ENCODE measurements at places on chromosomes 11 and 22.

DNA sequence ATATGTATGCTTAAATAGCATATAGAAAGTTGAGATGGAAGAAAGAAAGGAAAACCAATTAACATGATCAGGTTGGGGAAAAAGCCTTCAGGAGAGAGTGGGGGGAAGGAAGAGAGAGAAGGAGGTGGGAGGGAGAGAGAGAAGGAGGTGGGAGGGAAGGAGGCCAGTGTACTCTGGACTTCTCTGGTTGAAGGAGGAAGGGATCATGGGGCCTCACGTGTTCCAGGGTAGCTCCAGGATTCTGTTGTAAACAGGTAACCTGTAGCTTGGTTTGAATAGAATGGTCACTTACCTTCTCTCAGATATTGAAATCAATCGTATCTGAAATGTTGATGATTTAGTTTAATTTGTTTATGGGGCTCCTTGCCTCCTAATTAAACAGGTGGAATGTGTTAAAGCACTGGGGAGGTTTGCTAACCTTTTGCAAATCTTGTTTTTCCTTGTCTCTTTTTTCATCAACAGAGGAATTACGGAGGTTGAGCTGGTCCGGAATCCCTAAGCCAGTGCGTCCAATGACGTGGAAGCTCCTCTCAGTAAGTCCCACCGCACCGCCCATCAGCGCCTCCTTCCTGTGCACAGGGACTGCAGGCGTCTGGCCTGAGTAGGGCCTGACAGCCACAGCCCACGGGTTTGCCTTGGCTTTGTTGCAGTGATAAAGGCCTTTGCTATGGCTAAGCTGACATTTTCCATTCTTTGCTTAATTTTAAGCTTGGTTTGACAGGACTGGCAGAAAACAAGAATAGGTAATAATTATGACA lies 115.9 kb downstream of the TBC1D22A start:
- H3K27ac ChIP-seq, result peak overlapping the region; percentile 18
- H3K36me3 ChIP-seq, result peaks cover 12% of the 10 kb centered on the region
- no peaks in the 10 kb centered on the region for H3K27me3 ChIP-seq

DNA sequence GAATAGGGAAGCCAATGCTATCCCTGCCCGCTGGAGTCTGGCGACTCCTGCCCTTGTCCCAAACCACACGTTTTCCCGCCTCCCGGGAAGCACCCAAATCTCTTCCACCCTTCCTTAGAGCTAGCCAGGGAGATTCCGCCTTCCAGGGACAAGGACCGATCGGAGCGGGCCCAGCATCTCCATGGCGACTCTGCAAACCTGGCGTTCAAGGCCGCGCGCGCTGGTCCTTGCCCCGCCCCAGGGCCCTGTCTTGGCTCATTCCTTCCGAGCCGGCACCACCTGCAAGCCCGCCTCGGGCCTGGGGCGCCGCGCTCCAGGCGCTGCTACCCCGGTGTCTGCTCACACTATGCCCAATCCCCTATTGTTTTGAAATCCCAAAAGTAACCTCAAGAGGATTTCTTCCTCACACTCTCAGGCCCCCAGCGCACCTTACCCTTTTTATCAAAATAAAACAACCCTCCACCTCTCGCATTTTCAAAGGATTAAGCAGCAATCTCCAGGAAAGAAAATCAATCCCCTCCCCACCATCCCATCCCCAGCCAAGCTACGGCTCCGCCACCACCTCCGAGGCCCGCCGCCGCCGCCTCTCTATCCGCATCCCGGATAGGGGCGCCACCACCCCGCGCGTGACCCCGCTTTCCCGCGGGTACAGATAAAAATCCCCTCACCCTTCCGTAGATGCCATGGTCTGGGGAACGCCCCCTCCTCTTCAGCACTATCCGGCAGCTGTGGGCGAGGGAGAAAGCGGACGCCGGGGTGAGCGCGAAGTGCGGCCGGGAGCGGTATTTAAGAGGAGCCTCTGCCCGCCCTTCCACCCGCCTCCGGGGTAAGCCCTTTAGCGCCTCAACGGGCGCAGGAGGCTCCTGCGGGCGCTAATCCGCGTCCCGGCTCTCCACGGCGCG lies 825 bp downstream of the SLC1A2 start:
- H3K4me3 ChIP-seq, result peak overlapping the region; percentile 69
- H3K27me3 ChIP-seq, result peaks cover 86% of the 10 kb centered on the region
- H3K4me1 ChIP-seq, result peaks cover 4% of the 10 kb centered on the region
- H3K36me3 ChIP-seq, result peaks cover 1% of the 10 kb centered on the region
- no peak overlapping the region for H3K27ac ChIP-seq

- H3K4me1 ChIP-seq, result peaks cover 21% of the 10 kb centered on the region
- no peaks in the 10 kb centered on the region for H3K36me3 ChIP-seq
- H3K4me3 ChIP-seq, result no peak overlapping the region
- no peak for DNase-seq
- H3K27ac ChIP-seq, result no peak overlapping the region
- peaks cover 36% of the 10 kb centered on the region for H3K27me3 ChIP-seq
These were observed 119.2 kb downstream of the SPON1 start for GRCh38 chr11:14081581-14082231.

DNA sequence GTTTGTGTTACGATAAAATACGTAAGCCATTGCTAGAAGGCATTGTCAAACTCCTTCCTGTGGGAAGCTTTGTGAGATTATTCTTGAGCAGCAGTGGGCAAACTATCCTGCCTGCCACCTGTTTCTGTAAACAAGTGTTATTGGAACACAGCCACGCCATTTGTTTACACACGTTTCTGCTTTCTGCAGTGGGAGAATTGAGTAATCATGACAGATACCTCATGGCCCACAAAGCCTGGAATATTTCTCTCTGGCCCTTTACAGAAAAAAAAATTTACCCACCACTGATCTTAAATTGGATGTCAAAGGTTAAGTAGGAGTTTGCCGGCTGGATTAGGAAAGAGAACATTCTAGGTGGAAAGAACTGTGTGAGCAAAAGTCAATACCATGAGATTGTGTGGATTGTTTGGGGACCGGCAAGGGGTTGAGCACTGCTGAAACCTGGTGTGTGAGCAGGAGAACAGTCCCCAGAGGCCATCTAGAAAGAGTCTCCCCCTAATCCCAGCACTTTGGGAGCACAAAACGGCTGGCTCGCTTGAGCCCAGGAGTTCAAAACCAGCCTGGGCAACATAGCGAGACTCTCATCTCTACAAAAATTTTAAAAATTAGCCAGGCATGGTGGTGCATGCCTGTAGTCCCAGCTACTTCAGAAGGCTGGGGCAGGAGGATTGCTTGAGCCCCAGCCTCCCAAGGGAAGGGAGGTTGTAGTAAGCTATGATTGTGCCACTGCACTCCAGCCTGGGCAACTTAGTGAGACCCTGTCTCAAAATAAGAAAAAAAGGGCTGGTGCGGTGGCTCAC lies 6.0 kb upstream of the PLA2G6 start:
- H3K4me1 ChIP-seq, result no peaks in the 10 kb centered on the region
- DNase-seq, result no peak
- H3K27ac ChIP-seq, result no peak overlapping the region
- peaks cover 15% of the 10 kb centered on the region for H3K27me3 ChIP-seq
- no peak overlapping the region for H3K4me3 ChIP-seq

GRCh38 chr22:42587588-42588175 lies 27.0 kb downstream of the POLDIP3 start:
- no peak overlapping the region for H3K27ac ChIP-seq
- H3K4me3 ChIP-seq, result no peak overlapping the region
- peaks cover 53% of the 10 kb centered on the region for H3K36me3 ChIP-seq
- DNase-seq, result no peak
- H3K27me3 ChIP-seq, result no peaks in the 10 kb centered on the region

GRCh38 chr11:103830205-103830604 lies 206.2 kb upstream of the DDI1 start:
- H3K27me3 ChIP-seq, result no peaks in the 10 kb centered on the region
- no peak overlapping the region for H3K4me3 ChIP-seq
- H3K36me3 ChIP-seq, result no peaks in the 10 kb centered on the region
- no peaks in the 10 kb centered on the region for H3K4me1 ChIP-seq

DNA sequence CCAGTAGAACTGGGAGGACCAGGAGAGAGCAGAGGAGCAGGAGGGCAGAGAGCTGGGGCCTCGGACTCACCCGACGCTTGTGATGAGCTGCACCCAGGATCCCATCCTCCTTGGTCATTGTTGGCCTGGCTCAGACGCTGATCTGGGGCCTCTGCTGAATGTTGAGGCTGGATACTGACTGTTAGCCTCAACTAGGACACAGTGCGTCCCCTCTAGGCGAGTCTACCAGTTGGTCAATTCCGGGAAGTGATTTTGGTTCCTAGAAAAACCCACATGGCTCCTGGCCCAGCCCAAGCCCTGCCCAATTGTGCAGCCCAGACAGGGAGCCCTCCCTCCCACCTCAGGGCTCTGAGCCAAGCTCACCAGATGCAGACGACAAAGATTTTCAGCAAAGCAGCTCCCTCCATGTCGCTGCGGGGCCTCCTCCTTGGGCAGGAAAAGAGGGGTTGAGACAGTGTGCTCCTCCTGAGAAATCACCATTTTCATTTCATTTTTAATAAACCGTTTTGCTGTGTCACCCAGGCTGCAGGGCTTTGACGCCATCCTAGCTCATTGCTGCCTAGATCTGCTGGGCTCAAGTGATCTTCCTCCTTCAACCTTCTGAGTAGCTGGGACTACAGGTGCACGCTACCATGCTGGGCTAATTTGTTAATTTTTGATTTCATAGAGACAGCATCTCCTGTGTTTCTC lies at the start of gene APOL4:
Gene APOL4, minus strand, starts transcription at position 180 of the 690 bp plus-strand sequence. Its CDS starts 75 bp downstream, at position 105.
- H3K4me1 ChIP-seq, result peaks cover 22% of the 10 kb centered on the region
- no peak within 1 kb of the TSS for H3K27ac ChIP-seq
- H3K4me3 ChIP-seq, result no peak within 1 kb of the TSS
- H3K36me3 ChIP-seq, result no peaks in the 10 kb centered on the region

DNA sequence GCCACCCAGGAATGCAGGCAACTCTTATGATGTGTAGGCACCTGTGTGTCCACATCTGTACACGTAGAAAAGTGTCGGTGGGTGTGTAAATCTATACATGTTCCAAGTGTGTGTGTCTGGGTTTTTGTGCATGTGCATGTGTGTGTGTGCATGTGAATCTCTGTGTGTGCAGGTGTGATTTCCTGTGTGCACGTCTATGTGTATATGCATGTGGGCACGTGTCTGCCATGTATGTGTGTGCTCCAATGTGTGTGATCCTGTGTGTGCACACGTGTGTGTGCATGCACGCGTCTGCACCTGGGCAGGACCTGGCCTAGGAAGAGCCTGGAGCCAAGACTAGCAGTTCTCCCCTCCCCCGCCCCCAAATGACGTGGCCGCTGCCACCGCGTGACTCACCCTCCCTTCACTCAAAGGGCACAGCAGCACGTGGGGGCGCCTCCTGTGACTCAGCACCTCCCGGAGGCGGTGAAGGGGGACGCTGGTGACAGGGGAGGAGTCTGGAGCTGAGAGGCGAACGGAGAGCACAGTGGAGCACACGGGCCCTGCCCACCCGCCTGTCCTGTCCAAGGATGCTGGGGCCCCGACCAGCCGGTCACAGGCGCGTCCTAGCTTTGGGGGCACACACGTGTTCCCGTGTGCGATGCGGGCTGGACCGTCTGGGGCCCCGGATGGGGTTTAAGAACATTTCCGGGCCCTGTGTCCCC lies 10.1 kb downstream of the PIM3 start:
- peaks cover 27% of the 10 kb centered on the region for H3K4me1 ChIP-seq
- H3K27me3 ChIP-seq, result no peaks in the 10 kb centered on the region
- H3K36me3 ChIP-seq, result peaks cover 16% of the 10 kb centered on the region
- H3K4me3 ChIP-seq, result peak overlapping the region; percentile 85
- peak; percentile 96 for DNase-seq

DNA sequence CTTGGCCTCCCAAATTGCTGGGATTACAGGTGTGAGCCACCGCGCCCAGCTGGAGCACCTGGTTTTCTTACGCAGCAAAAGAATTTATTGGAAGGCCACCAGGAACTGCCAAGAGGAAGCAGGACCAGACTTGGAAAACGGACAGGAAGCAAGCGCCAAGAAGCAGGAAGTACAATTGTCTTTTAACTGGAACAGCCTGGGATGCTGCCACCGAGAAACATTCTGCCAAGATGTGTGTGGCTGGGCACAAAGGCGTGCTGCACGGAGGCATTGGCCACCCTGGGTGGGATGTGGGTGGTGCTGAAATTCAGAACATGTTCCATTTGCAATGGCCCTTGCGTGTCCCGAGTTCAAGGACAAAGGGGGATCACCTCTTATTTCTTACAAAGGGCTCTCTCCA lies 15.4 kb downstream of the SLC3A2 start:
- peaks cover 12% of the 10 kb centered on the region for H3K27me3 ChIP-seq
- no peak overlapping the region for H3K4me3 ChIP-seq
- no peak overlapping the region for H3K27ac ChIP-seq
- peaks cover 3% of the 10 kb centered on the region for H3K36me3 ChIP-seq
- DNase-seq, result no peak

- peaks cover 12% of the 10 kb centered on the region for H3K4me1 ChIP-seq
- no peak overlapping the region for H3K4me3 ChIP-seq
- H3K36me3 ChIP-seq, result peaks cover 5% of the 10 kb centered on the region
- H3K27ac ChIP-seq, result no peak overlapping the region
- no peak for DNase-seq
These were observed 10.9 kb downstream of the MTMR2 start for GRCh38 chr11:95912902-95913560.

- H3K36me3 ChIP-seq, result peaks cover 33% of the 10 kb centered on the region
- H3K4me1 ChIP-seq, result peaks cover 57% of the 10 kb centered on the region
These were observed 12.3 kb downstream of the SMPD1 start for GRCh38 chr11:6402561-6402981.

DNA sequence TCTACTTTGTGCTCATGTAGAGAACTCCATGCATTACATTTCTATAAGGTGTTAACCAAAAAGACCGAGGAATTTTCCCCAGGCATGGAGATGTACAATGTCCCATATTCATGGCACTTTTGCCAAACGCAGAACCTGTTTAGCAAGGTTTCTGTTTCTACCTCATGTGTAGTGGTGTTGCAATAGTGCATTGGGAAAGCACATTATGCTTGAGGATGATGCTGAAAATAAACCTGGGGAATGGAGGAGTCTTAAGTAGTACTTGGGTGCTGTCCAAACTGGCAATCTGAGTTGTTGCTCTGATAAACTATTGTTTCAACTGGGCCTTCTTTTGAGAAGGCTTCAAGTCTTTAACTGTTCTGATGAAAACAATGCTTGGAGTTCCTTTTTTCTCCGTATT lies 11.5 kb upstream of the MUC15 start:
- H3K4me1 ChIP-seq, result no peaks in the 10 kb centered on the region
- H3K36me3 ChIP-seq, result no peaks in the 10 kb centered on the region
- no peaks in the 10 kb centered on the region for H3K27me3 ChIP-seq
- H3K27ac ChIP-seq, result no peak overlapping the region
- H3K4me3 ChIP-seq, result no peak overlapping the region

GRCh38 chr11:119266517-119267255 lies 50.2 kb downstream of the MCAM start:
- H3K36me3 ChIP-seq, result peaks cover 3% of the 10 kb centered on the region
- H3K27me3 ChIP-seq, result no peaks in the 10 kb centered on the region
- H3K4me1 ChIP-seq, result peaks cover 32% of the 10 kb centered on the region
- H3K27ac ChIP-seq, result peak overlapping the region; percentile 78
- peak; percentile 64 for DNase-seq
